NCI-H1092 treated with DMSO at 0.1 percent for 48 hours (cell line): ENCODE measurements at places on chromosomes 4 and X.
A peak's percentile ranks its signal among the peaks of the same experiment; 100 is the strongest.

DNA sequence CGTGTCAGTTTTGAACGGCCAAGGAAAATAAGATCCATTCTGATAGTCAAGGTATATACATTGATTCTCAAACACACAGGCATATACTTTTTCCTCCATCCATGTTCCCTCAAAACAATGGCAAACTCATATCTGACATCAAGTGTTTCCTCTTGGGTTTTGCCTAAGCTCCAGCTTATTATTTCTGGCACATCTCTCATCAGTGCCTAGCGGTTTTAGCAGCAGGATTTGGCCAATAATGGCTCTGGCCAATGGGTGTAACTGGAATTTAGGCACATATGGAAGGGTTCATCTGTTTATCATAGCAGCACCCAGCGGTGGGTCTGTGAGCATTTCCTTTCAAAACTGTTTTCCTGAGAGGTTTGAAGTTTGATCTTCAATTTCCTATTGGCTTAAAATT is 161.6 kb upstream of the TLL1 start:
- no peak for DNase-seq

DNA sequence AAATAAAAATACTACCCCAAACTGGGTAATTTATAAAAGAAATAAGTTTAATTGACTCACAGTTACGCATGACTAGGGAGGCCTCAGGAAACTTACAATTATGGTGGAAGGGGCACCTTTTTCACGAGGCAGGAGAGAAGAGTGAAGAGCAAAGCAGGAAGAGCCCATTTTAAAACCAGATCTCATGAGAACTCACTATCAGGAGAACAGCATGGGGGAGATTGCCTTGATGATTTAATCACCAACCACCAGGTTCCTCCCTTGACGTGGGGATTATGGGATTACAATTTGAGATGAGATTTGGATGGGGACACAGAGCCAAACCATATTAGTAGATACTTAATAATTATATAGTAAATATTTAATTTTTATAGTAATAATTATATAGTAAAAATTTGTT is 10.1 kb downstream of the CISD2 start:
- no peak for DNase-seq

- no peak for DNase-seq
Observed at GRCh38 chrX:1481636-1482529, 29.2 kb upstream of the ASMTL start.

DNA sequence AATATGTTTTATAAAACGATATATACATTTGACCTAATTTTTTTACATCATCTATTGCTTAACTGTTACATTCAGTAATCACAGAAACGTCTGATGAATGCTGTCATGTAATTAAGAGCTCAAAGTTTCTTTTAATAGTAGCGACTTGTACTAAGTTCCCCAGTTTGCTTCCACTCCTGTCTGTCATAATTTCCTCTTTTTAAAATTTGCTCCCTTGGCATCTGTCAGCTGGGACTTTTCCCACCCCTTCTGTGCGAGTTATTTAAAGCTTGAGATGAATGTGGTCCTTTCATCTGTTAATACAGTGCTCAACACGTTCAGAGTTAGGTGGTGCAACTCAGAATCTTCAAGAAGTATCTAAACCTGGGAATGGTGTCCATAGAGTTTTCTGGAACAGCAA is 1.2 kb downstream of the RAP1GDS1 start:
- no peak for DNase-seq

DNA sequence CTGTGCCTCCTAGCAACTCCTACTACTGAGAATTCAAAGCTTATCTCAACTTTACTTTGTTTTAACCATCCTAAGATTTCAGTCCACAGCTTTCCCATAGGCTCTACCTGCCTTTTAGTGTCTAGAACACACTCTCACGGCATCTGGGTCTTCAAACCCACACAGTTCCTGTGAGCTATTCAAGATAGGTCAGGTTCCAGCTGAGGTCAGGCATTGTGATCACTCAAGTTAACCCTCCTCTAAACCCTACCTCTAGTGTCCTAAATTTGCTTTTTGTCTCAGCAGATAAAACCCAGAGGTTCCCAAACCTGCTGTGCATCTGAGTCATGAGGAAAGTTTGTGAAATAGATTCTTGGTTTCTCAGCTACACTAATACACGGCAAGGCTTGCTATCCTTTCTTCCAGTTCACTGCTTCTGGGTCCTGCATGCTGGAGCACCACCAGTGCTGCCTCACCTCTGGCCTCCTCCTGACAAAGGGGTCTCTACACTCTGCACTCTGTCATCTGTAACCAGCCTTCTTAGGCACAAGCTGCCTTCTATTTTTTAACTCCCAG is 324.6 kb upstream of the MAGEB2 start:
- DNase-seq: no peak

DNA sequence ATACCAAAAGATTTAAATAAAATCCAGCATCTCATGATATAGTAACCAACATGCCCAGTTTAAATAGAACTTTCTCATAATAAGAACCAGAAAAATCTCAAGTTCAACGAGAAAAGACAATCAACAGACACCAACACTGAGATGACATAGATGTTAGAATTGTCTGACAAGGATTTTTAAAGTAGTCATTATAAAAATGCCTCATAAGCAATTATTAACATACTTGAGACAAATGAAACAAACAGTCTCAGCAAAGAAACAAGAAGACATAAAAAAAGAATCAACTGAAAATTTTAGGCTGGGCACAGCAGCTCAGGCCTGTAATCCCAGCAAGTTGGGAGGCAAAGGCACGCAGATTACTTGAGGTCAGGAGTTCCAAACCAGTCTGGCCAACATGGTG is 118.1 kb downstream of the FGF16 start:
- DNase-seq: no peak

GRCh38 chr4:76278583-76278982 is 27.1 kb downstream of the FAM47E start:
- DNase-seq: no peak

DNA sequence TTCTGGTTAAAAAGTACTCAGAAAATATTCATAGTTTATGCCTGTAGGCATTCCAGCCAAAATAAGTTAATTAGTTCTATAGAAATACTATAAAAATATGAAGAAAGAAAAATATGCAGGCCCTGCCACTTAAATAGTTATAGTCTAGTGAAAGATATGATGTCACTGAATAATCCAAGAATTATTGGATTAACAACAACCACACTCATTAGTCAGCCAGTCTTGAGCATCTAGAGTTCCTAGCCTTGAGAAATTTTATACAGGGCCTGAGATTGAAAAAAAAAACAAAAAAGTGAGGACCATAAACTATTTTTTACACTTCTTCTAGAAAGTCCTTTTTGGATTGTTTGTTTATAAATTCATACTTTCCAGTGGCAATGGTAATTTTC is 823.0 kb downstream of the FAT4 start:
- no peak for DNase-seq

DNA sequence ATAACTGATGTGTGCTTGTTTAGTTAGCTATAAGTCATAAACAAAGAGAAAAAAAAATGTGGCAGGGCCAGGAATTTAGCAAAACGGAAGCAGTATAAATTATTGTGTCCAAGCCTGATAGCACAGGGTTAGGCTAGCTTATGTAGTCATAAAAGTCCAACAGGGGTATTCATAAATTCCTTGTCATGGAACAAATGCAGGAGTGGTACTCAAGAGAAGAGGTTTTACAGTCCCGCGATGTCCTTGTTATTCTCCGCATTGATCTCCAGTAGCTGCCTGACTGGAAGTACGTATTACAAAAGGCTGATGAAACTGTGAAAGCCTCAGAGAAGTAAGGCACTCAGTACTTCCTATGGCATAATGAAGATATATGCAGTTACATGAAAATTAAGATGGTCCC is 336.9 kb upstream of the TRAM1L1 start:
- no peak for DNase-seq

GRCh38 chr4:182492423-182492822 is 249.2 kb downstream of the TENM3 start:
- DNase-seq: no peak

DNA sequence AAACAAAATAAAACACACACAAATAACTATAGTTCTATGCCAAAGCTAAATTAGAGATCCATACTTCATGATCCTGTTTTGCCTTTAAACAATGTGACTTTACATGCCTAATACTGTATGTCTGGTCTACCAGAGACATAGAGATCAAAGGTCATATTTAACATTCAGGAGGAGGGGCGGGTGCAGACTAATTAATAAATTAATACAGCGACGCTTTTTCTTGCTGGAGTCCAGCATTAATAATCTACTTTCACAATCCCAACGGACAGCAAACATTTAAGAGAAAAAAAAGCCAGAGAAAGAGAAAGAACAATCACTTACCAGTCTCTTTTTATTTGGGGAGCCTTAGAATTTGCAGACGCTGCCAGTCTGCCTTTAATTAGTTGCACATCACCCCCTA is 509 bp downstream of the CXXC4 start:
- DNase-seq: peak; percentile 45

DNA sequence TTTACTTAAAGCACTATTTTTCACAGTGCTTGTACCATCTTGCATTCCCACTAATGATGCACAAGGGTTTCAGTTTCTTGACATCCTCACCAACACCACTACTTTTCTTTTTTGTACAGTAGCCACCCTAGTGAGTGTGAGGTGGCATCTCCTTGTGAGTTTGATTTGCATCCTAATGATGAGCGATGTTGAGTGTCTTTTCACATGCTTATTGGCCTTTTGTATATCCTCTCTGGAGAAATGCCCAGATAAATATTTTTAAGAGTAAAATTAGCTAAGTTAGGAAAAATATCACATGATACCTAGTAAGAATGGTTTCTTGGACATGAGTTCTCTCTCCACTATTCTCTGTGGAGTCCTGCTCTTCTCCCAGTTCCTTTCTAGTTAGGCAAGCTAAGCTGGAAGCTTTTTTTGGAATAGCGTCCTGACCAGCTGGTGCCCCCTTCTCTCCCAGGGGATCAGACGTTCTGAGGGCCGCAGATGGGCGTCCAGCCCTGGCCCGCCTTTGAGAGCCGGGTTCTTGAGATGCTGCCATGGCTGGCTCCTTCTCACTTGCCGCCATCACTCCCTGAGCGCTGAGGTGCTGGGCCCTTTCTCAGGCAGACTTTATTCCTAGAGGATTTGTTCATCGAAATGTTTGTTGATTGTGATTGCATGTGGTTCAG is 132.1 kb downstream of the ARHGAP10 start:
- DNase-seq: no peak

DNA sequence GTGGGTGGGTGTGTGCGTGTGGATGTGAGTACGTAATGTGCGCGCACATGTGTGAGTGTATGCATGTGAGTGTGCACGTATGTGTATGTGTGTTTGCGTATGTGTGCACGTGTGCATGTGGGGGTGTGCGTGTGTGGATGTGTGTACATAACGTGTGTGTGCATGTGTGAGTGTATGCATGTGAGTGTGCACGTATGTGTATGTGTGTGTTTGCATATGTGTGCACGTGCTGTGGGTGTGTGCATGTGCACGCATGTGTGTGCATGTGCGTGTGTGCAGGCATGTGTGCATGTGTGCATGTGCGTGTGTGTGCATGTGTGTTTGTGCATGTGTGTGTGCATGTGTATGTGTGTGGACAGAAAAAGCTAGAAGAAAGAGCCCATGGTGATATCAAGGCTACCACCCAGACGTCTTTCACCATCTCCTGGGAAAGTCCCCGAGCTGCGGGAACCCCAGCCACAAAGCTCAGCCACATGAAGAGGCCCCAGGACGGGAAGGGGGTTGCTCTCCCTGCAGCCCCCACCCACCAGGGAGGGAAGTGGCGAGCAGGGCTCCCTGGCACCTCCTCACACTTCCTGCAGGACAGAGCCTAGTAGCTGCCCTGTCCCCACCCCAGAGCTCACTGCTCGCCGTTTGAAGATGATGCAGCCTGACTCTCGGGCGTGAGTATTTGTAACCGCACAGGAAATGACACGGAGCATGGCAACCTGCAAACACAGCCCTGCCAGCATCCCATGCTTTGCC is 108.3 kb downstream of the DCTD start:
- no peak for DNase-seq

DNA sequence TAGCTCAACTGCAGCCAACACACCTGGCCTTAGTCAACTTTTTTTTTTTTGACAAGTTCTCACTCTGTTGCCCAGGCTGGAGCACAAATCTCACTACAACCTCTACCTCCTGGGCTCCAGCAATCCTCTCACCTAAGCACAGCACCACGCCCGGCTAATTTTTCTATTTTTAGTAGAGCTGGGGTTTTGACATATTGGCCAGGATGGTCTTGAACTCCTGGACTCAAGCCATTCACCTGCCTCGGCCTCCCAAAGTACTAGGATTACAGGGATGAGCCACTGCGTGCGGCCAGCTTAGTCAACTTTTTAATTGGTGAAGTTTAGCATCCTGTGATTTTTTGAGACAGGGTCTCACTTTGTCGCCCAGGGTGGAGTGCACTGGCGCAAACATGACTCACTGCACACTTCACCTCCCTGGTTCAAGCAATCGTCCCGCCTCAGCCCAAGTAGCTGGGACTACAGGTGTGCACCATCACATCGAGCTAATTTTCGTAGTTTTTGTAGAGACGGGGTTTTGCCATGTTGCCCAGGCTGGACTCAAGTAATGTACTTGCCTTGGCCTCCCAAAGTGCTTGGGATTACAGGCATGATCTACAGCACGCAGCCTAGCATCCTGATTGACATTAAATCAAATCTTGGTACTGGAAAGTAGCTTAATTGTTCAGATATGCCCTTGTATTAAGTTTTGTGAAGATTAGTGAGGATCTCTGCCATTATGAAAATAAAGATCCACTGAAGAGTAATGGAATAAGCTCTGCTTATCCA is 8.3 kb downstream of the HNRNPDL start:
- peak; percentile 14 for DNase-seq

GRCh38 chr4:57865264-57865663 is 755.1 kb upstream of the IGFBP7 start:
- no peak for DNase-seq

DNA sequence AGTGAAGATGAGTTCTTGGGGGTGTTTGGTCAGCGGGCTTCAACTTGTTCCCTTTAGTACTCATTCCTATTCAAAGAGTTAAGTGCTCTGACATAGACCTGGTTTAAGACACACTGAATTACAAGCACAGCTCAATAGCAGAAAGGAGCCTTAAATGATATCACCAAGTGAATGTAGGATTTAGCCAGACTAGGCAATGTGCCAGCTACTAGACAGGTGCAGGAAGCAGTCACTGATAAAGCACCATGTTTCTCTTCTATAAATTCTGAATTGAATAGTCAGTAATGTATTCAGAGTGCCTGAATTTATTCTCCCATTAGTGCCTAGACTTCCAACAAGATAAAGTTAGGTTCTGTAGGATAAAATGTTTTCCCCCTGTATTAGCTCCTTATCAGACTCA is 63.6 kb downstream of the ASB9 start:
- peak; percentile 93 for DNase-seq

GRCh38 chrX:134679644-134680043 is 21.4 kb upstream of the PLAC1 start:
- DNase-seq: no peak

- DNase-seq: no peak
Observed at GRCh38 chrX:17077361-17077760, 130.9 kb downstream of the REPS2 start.
